ENCODE measurements at places on chromosomes 3 and 15.
A peak's percentile ranks its signal among the peaks of the same experiment; 100 is the strongest.

DNA sequence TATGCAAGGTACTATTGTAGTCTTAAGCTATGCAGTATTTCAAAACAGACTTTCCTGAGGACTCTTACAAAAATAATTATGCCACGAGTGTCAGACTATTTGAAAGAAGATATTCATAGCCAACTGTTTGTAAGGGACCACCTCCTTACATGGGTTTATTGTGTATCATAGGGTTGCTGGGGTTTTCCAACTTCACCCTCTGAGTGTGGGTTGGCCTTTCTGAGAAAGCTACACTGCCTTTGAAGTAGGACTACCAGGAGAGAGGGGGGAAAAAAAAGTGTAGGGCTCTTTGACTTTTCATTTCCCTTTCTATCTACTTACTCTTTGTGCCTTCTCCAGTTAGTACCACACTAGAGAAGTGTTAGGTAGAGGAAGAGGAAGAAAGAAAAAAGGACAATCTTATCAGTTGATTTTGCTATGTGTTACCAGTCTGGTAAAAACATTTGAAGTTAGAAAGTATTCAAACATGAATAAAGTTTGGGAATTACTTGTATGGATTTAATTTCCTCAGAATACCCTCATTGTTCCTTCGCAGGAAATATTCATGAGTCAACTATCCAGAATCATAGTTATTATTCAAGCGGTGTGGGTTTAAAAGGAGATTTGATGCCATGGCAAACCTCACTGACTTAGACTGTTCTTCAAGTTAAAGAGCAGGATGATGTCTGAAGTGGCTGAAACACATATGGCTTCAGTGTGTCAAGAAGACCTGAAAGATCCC, 329.3 kb upstream of the THBS1 start:
- no peak for DNase-seq

DNA sequence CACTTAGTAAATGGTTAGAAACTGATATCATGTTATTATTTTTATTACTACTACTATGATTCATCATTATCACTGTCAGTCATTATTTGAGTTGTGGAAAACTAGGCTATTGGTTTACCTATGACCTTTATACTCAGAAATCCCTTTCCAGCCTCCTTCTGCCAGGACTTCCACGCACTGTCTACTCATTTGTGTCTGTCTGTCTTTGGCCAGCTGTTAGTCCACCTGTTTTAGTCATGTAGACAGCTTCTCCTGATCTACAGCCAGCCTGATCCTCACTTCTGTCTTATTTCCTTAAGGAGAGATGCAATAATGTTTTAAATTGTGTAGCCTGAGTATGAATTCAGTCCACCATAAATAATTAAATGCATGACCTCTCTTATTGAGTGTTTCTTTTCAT, 162.8 kb downstream of the EPHA3 start:
- DNase-seq: no peak

- DNase-seq: no peak
Observed at GRCh38 chr3:150469031-150469930, 61.2 kb downstream of the TSC22D2 start.

DNA sequence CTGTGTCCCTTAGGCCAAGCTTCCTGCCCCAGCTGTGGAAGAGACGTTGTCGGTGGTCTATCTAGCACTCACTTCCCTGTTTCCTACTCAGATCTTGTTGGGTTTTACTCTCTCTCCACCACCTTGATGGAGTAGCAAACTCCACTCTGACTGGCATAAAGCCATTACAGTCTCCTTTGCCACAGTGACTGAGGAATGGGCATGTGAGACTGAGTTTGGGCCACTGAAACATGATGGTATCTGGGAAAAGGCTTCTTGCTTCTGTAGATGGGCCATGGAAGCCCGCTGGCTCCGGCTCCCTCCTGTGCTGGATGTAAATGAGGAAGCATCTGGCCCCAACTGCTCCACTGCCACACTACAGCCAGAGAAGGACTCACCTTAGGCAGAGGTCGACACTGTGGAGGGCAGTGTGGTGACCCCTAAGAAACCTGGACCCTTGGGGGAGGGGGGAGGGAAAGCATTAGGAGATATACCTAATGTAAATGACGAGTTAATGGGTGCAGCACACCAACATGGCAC, 9.4 kb upstream of the CAMK1 start:
- no peak for DNase-seq

DNA sequence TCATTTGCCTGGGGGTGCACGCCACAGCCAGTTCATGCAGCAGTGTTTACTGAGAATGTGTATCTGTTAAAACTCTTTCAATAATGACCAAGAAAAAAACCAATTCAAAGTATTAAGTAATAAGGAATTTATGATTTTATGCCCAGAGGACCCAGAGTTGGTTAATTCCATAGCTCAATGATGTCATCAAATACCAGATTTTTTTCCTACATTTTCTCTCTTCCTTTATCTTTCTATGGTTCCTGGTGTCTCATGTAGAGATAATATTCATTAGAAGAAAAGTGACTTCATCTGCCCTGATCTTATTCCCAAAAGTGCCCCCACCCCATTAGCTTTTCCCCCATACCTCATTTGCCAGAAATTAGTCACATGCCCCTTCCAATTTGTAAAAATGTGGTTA, 44.6 kb upstream of the LMCD1 start:
- DNase-seq: no peak

- no peak for DNase-seq
Observed at GRCh38 chr3:189845069-189845468, 213.9 kb downstream of the TP63 start.

- DNase-seq: no peak
Observed at GRCh38 chr3:55445551-55445950, 41.6 kb downstream of the WNT5A start.

DNA sequence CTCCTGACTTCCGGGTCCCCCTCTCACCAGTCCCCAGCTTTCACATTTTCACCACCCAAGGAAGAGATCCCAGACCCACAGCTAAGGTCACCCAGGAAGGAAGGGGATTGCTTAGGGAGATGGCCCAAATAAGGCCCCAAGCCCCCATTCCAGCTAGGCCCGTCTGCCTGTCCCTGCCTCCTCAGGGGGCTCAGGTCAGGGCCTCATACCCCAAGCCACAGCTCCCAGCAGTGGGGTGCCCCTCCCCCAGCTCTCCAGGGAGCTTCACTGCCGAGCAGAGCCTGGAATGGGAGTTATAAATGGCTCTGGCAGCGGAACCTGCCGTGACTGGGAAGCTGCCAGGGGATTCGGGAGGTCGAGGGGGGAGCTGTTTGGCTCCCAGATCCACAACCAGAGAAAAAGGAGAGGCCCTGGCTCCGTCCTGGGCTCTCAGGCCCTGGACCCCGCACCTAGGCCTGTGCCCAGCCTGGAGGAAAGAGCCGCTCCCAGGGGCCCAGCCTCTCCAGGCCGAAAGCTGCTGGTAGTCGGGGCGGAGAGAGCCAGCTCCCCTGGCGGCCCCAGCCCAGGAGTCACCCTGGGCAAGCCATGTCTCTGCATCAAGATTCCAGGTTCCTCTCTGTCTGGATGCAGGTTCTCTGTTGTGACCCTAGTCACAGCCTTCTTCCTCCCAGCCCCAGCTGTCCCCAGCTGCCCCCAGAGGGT, 550 bp downstream of the CCDC9B start:
- DNase-seq: peak; percentile 34

DNA sequence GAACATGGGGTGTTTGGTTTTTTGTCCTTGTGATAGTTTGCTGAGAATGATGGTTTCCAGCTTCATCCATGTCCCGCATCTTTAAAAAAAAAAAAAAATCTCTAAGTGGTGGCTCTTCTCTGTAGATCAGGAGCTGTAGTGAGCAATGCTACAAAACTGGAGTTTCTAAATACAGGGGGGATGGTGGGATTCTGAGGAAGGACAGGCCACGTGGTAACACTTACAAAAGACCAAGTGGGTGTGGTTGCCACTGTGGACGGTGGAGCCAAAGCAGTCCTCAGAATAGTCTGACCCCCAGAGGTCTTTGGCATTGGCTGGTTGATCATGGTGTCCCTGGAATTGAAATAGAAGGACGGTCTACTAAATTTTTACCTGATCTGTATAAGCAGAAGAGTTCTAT, 7.7 kb downstream of the CCRL2 start:
- no peak for DNase-seq

GRCh38 chr3:178047496-178047895, 488.7 kb upstream of the KCNMB2 start:
- DNase-seq: no peak

GRCh38 chr15:72859757-72860145, 76.2 kb upstream of the ADPGK start:
- DNase-seq: no peak

DNA sequence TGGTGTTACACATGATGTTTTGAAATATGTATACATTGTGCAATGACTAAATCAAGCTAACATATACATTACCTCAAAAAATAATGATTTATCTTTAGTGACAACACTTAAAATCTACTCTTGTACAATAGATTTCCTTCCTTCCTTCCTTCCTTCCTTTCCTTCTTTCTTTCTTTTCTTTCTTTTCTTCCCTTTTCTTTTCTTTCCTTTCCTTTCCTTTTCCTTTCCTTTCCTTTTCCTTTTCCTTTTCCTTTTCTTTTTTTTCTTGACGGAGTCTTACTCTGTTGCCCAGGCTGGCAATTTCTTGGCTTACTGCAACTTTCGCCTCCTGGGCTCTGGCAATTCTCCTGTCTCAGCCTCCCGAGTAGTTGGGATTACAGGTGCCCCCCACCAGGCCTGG, 170.5 kb downstream of the NLGN1 start:
- no peak for DNase-seq

DNA sequence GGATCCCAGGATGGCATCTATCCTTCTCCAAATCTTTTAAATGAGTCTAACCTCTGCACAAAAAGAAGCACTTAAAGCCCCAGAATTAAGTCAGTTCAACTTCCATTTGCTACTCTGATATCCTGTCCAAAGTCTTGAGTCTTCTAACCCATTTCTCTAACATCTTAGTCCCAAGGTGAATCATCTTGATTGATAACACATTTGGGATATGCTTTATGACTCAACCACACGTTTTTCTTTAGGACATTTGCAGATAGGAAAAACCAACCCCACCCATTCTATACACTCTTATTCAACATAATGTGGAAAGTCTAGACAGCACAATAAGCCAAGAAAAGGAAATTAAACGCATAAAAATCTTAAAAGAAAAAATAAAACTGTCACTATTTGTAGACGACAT, 18.8 kb upstream of the TEX9 start:
- DNase-seq: no peak

DNA sequence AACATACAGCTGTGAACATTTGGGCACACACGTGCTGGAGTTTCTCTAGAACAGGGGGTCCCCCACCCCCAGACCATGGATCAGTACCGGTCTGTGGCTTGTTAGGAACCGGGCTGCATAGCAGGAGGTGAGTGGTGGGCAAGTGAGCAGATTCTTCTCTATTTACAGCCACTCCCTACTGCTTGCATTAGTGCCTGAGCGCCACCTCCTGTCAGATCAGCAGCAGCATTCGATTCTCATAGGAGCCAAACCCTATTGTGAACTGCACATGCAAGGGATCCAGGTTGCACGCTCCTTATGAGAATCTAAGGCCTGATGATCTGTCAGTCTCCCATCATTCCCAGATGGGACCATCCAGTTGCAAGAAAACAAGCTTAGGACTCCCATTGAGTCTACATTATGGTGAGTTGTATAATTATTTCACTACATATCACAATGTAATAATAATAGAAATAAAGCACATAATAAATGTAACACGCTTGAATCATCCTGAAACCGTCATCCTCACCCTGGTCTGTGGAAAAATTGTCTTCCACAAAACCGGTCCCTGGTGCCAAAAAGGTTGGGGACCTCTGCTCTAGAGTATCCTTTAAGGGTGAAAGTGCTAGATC, 25.8 kb downstream of the CHRM5 start:
- DNase-seq: peak; percentile 74

GRCh38 chr15:89647191-89647851, 7.9 kb downstream of the KIF7 start:
- peak; percentile 65 for DNase-seq

DNA sequence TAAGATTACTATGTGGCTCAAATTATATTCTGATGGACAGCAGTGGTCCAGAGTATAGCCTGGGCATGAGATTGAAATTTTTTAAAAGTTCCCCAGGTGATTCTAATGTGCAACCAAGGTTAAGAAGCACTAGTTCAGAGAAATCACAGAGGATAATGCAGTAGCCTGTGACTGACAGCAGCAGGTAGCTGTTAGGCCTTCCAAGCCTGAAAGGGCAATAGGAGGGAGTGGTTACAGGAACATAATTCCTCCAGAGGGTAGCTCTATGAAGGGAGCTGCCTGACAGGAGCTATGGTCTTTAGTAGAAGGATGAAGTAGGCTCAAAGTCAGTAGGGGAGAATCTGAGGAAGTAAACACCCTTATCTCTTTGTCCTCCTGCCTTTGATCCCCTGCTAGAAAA, 342.9 kb upstream of the PPP2R3A start:
- DNase-seq: no peak

Data from SK-MEL-5 (cell line).